Central memory CD4-positive, alpha-beta T cell (primary cell): ENCODE measurements at places on chromosomes 3 and 15.
A peak's percentile ranks its signal among the peaks of the same experiment; 100 is the strongest.

DNA sequence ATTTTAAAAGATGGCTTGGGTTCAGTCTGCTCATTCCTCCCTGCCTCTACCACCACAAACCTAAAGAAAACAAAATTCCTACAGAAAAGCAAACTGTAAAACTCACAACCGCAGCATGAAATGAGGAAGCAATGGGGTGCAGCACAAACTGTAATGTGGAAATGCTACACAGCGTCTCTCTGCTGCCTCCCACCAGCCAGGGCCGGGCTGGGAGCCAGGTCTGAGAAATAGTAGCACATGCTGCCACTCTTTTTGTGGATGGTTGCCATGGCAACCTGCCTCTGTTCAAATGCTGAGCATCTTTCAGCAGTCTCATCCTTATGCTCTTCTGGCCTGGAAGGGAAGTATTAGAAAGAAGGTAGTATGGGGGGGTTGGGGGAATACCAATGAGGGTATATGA, 55.4 kb downstream of the EOMES start:
- no peak for DNase-seq

DNA sequence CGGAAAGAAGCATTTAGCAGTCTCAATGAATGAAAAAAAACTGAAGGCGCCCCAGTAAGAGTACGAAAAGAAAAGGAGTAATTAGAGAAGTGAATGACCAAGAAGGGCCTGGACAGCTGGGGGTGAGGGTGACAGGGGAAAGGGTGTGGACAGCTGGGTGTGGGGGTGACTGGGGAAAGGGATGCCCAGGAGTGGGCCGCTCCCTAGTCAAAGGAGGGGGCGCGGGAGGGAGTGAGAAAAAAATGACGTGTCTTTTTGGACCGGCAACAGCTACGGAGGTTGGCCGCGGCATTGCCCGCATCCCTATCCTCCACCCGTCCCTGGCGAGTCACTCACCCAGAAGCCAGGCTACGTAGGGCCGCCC, 274 bp upstream of the ZCWPW2 start:
- no peak for DNase-seq

DNA sequence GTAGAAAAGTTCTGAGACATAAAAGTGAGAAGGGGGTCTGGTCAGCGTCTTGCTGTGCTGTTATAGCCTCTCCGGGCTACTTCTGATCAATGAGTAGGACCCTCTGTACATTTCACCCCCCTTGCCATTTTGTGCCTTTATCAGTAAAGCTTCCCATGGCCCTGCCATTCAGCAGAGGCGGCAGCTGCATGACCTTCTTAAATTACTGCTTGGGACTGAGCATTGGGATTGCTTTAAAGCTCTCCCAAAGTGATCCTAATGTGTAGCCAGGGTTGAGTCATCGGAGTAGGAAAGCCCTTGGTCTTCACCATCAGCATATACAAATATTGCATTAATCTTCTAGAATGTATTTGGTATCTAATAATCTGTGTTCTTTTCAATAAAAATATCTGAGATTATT, 70.2 kb downstream of the FMN1 start:
- DNase-seq, result no peak

- DNase-seq, result no peak
These were observed 3.9 kb upstream of the SEMA3B start for GRCh38 chr3:50264964-50265485.

- no peak for DNase-seq
These were observed 225.2 kb downstream of the VPS13C start for GRCh38 chr15:61835029-61835428.

DNA sequence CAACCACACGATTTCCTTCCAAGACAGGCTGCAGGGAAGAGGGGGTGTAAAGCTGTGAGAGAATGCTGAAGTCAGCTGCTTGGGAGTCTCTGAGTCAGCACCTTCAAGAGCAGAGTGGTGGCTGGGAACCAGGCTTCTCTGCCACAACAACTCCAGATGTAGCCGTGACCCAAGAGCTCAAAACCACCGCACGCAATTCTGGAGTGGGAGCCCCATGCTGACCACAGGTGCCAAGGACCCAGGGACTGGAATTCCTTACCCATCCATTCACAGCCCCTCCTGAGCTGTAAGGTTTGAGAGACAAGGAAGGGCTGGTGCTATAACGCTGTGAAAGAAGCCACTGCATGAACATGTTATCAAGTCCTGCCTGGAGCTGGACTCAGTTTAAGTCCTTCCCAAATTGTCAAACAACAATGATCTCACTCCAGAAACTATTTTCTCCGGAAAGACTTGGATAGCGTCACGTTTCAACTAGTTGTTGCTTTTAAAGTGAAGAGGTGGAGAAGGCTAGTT, 61.4 kb downstream of the UMPS start:
- no peak for DNase-seq

- DNase-seq, result no peak
These were observed 204.2 kb upstream of the PROK2 start for GRCh38 chr3:71989165-71989564.

DNA sequence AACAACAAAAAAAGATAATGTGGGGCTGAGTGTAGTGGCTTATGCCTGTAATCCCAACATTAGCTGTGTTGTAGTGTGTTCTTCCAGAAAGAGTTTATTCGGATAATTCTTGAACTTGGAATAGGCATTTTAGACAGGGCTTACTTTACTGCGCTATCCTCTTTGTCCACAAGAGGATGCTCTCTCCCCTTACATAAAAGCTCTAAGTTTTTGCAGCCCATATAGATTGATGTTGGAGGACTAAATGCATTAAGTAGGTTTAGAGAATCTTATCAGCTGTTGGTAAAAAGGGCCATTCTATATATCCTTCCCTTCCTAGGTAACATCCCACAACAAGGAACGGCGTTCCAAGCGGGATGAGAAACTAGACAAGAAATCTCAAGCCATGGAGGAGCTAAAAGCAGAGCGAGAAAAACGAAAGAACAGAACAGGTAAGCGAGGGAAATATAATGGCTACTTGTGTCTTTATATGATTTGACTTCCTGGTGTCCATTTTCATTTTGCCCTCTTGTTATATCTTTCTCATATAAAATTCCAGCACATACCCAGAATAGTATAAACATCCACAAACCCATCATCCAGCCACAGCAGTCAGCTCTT, 27.8 kb upstream of the ITPKA start:
- peak; percentile 24 for DNase-seq

DNA sequence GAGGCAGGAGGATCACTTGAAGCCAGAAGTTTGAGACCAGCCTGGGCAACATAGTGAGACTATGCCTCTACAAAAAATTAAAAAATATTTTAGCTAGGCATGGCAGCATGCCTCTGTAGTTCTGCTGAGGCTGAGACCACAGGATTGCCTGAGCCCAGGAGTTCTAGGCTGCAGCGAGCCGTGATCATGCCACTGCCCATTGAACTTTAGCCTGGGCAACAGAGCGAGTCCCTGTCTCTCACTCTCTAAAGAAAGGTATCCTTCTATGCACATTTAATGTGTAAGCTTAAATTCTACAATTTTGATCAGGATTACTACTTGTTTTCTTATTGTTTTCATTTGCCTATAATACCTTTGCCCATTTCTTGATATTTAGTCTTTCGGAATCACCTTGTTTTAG, 26.8 kb downstream of the GALK2 start:
- no peak for DNase-seq

DNA sequence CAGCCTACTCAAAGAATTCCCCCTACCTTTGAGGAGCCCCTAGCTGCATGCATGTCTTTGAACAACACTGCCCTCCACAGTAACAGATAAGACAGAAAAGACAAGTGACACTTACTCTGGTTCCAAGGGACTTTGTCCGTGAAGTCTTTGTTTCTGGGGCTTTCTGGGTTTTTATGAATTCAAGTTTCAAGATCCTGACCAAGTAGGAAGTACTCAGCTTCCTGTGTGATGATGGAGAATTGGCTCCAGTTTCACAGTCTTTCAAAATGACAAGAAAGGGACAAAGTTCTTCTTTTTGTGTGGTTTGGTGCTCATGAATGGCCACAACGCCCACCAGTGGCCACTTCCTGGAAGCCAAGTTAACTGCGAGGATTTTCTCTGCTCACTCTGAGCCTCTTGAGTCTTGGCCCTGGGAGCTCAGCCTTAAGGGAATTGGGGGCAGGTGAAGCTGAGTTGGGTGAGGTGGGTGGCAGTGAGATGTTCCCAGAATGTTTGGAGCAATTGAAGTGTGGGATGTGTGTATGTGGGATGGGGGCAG, at the start of gene CCR1:
CCR1 (minus strand) TSS at position 147 of the 538 bp plus-strand sequence. CDS start 4,000 bp downstream, outside the sequence.
- peak; percentile 3 for DNase-seq

GRCh38 chr3:125200731-125201139, 11.8 kb downstream of the SLC12A8 start:
- no peak for DNase-seq

- no peak for DNase-seq
These were observed 399.7 kb downstream of the VPS13C start for GRCh38 chr15:61660579-61660978.

DNA sequence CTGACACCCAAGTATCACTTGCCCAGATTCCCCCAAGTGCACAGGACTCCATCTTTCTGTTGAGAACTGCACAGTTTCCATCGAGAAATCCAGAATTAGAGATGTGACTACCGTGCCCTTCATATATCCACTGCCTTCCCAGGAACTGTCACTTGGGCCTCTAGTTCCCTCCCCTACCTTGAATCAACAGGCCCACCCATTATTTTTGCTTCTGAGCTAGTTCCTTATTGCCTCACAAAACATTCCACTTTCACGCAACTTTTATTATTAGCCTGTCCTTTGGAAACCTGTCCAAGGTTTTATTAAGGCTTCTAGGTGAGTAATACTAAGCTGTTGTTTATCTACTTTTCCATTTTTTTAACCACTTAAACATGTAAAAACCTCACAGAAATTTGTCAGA, 17.1 kb upstream of the SLC30A4 start:
- DNase-seq, result no peak

- DNase-seq, result no peak
These were observed 61.8 kb upstream of the PRR20G start for GRCh38 chr3:127349501-127350171.

GRCh38 chr3:169390271-169390670, 273.2 kb downstream of the MECOM start:
- DNase-seq, result no peak

- DNase-seq, result peak; percentile 67
These were observed 58.5 kb downstream of the CMSS1 start for GRCh38 chr3:99875929-99876841.

GRCh38 chr3:37941608-37942508, 48.7 kb upstream of the VILL start:
- no peak for DNase-seq

DNA sequence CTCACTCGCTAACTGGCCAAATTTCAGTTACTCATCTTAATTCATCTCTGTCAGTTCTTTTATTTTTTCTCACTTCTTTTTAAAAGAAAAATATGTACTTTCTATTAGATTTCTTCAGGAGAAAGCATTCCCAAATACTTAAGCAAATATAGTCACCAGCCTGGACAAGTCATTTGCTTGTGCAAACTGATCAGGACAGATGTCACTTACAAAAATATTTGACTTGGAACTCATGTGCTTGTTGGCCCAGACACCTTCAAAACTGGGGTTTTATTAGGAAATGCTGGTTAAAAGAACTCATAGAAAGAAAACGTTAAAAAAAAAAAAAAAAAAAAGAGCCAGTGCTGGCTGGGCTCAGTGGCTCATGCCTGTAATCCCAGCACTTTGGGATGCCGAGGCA, 31.3 kb upstream of the FOXP1 start:
- DNase-seq, result no peak

- DNase-seq, result no peak
These were observed 103.5 kb upstream of the RPL32 start for GRCh38 chr3:12944849-12945248.

- DNase-seq, result no peak
These were observed 828.6 kb upstream of the NR2F2 start for GRCh38 chr15:95501865-95502264.

DNA sequence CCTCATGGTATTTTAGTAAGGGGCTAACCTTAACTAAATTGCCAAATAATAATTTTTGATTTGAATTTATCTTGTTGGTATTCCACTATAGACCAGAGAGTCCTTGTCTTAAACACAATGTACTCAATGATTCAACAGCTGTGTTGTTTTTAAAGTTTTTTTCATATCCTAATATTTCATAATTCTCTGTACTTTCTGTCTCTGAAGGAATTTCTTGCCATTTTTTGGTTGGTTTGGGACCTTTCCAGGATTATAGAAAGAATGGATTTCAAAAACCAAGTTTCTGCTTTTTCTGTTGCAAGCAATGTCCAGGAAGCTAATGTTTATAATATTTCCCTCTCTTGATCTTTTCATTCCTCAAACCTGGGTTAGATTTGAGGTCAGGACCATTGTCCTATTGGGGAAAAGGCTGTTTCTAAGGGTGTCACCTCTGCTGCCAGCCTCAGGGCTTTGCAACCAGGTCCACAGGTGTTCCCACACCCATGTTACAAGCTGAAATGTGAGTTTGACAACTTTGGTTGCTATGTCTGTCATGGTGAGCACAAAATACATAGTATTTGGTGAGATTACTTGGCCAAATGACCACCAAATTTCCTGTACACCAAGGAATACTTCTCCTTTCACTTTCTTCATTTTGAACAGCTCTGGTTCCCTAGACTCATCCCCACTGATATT, 363.7 kb upstream of the RGMA start:
- DNase-seq, result no peak

GRCh38 chr15:49023354-49023753, 22.9 kb downstream of the SECISBP2L start:
- no peak for DNase-seq

- DNase-seq, result no peak
These were observed 90.6 kb upstream of the FLNB start for GRCh38 chr3:57917601-57918000.

DNA sequence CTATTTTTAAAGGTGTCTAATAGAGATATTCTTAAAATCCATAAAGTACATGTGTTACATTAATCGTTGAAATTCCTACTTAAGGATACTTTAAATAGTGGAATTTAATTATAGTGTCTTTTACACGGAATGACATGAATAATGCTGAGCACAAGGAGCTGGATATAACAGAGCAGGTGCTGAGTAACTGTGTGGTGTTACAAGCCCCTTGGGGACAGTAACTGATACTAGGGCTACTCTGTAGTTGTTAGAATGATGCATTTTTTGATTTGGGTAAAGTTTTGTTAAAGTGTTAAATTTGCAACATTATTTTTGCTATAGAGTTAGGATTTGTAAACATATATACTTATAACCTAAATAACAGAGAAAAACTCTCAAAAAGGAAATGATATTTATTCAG, 1496.1 kb downstream of the OTOL1 start:
- no peak for DNase-seq

DNA sequence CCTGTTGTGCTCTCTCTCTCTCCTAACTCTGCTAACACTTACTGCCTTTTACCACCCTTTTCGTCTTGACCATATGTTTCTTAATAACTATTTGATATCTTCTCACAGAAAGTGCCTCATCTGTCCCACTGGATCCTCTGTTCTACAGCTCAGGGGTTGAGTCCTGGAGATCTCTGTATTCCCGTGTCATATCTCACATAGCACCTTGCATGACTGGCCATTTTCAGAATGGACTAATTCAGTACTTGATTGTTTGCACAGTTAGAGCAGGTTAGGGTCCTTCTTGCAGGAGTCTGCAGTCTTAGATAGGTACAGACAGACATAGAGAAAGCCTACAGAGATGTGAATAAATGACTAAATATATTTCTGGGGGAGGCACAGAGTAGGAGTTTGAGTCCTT, 20.9 kb downstream of the HACD3 start:
- DNase-seq, result no peak

- DNase-seq, result no peak
These were observed 28.8 kb upstream of the HES1 start for GRCh38 chr3:194107107-194107506.
